ENCODE measurements at places on chromosomes 11 and 22.

GRCh38 chr11:108364159-108364558, 103.2 kb downstream of the C11orf65 start:
- DNase-seq = no peak

GRCh38 chr22:24025475-24025874, 14.4 kb downstream of the CABIN1 start:
- DNase-seq = no peak

DNA sequence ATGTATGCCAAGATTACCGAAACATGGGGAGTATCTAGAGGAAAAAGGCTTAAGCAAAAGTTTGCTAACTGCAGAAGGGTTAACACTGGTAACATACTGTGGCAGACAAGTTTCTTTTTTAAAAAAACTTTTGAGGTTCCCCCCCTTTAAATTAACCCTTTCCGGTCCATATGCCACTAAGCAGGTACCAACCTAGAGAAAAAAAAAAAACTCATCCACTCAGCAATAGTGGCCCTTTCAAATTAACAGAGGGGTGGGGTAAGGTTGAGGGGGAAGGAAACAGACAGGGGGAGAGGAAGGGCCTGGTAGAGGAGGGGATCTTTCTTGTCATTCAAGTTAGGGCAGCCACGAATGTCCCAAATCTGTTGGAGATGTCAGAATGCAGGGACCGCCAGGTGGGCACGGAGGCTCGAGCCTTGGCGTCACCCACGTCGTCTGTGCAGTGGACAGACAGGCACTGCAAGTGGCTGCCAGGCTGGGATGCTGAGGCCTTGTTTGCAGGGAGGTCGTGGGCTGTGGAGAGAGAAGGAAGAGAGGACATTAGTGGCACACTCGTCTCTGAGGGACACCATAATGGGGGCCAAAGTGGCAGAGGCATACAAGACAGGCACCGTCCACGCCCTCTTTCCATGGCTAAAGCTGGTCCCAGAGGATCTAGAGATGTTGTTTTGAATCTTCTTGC, 50.8 kb downstream of the MN1 start:
- no peak for DNase-seq

- no peak for DNase-seq
Measured at GRCh38 chr11:4060182-4060923, 34.2 kb upstream of the RRM1 start.

DNA sequence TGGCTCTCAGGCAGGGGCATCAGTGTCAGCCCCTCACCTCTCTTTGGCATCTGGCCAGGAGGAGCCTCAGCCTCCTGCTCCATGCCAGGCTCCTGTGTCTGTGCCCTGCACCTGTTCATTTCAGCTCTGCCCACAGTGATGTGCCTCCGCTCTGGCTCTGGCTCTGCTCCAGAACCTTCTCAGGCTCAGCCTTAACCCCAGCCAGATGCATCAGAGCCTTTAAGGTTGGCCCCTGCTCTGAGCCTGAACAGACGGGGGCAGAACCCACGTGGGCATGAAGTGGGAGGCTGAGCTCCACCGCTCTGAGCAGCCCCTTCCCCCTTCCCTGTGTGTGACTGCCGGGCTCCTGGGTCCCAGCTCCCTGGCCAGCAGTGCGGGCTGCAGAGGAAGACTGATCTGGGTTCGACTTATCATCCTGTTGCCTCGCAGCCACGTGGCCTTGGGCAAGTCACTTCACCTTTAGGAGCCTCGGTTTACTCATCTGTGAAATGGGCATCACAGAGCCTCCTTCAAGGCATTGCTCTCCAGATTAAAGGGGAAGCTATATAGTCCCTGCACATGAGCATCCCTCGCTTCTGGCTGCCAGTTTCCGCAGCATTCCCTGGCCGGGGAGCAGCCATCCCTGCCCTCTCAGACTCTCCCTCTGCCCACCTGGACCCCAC, 44.7 kb upstream of the RTL6 start:
- no peak for DNase-seq

DNA sequence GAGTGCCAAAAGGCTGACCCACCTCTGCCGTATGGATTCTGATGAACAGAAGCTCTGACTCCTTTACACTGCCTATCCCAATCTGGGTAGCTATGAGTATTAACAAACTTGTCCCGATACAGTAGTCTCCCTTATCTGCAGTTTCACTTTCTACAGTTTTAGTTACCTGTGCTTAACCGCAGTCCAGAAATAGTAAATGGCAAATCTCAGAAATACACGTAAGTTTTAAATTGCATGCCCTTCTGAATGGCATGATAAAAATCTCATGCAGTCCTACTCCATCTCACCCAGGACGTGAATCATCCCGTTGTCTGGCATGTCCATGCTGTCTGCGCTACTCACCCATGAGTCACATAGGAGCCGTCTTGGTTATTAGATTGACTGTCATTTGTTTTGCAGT, 68.8 kb downstream of the SNX19 start:
- DNase-seq = no peak

- DNase-seq = no peak
Measured at GRCh38 chr22:24379536-24379935, 47.9 kb upstream of the ADORA2A start.

DNA sequence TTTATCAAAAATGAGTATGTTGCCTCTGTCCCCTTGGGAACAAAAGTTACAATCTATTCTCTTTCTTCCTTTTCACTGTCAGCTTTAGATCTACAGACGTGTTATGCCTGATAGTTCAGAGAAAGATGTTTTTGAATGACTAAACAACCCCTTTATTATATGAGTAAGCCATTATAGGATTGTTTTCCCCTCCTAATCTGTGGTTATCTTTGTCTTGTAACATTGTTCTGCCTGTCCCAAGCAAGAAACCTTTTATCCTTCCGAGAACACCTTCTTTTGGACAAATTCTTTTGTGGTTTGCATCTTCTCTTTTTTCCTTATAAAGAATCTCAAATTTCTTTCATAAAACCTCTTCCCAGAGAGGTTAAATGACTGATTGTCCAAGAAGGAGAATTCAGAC, 208.4 kb downstream of the DDX10 start:
- DNase-seq = no peak

GRCh38 chr11:118572981-118573550, 857 bp downstream of the ARCN1 start:
- DNase-seq = no peak

DNA sequence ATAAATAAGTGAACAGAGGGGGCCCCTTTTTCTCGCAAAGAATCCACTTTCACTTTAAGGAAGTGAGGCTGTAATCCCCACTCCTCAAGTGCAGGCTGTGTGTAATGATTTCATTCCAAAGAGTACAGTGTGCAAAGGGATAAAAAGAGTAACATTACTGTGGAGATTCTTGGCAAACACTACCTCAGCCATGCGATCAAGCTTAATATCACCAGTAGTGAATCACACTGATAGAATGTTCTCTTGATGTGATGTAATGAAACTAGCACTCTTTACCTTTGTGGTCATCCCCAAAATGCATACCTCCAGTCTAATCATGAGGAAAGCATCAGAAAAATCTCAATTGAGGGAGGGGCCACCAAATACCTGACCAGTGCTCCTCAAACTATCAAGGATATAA, 246.1 kb upstream of the CHORDC1 start:
- DNase-seq = no peak

DNA sequence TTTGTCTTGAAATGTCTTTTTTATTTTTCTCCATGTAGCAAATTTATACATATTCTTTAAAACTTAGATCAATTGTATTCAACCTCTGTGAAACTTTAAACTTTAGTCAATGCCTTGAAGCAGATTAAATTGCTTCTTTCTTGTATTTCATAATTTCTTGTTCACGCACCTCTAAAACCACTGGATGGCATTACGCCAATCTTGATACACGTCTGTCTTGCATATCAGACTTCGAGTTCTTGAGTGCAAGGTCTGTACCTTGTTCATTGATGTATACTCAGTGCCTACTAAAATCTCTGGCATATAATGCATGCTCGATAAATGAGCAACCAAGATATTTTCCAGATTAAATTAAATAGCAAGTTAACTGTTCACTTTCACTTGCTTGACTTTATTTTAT, 236.8 kb downstream of the CASP12 start:
- DNase-seq = no peak

DNA sequence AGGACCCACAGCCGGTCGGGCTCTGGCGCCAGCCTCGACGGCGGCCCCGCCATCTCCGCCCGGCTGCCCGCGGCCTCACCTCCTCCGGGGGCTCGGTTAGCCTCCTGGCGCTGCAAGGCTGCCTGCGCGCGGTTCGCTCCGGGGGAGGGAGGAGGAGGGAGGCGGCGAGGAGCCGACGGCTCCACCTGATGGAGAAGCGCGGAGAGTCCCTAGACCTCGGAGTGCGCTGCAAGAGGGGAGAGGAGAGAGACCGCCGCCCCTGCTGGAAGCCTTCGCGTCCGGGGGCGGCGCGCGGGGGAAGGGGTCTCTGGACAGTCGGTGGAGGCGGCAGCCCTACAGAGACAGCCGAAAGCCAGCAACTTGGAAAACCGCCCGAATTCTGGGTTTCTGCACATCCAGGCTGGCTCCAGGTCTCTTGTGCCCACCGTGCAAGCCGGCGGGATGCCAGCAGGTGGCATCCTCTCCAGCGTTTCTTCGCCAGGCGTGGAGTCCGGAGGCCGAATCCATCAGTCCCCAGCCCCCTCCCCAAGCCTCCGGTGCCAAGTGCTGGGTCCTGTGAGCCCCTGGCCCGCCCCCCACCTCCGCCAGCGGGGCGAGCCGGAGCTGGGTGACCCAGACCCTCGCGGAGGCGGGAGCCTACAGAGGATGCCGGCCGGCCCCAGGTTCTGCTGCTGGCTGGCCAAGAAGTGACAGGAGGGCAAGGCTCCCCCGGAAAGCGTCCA, 2.9 kb upstream of the KIRREL3 start:
- no peak for DNase-seq

DNA sequence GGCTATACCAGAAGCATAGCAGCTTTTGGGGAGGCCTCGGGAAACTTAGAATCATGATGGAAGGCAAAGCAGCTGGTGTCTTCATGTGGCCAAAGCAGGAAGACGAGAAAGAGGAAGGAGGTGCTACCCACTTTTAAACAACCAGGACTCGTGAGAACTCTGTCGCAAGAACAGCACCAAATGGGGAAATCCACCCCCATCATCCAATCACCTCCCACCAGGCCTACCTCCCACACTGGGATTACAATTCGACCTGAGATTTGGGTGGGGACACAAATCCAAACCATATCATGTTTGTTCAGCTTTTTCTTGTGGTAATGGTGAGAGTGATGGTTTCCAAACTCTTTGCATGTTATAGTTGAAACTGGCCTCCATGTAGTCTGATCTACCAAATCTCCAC, 32.5 kb upstream of the OR10D3 start:
- no peak for DNase-seq

DNA sequence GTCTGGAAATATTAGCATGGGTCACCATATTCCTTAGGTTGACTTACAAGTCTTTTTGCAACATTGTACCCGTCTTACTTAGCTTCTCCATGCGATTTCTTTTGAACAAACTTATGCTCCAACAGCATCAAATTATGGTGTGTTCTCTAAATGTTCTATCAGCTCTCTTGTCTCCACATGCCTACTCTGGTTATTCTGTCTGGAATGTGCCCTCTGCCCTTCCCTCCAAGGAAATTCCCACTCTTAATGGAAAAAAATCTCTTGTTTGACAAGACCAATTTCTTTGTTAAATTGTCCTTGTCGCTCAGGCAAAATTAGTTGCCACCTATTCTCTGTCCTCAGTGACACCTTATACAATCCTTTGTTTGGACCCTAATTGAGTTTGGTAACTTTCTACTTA, 522.8 kb upstream of the LUZP2 start:
- no peak for DNase-seq

DNA sequence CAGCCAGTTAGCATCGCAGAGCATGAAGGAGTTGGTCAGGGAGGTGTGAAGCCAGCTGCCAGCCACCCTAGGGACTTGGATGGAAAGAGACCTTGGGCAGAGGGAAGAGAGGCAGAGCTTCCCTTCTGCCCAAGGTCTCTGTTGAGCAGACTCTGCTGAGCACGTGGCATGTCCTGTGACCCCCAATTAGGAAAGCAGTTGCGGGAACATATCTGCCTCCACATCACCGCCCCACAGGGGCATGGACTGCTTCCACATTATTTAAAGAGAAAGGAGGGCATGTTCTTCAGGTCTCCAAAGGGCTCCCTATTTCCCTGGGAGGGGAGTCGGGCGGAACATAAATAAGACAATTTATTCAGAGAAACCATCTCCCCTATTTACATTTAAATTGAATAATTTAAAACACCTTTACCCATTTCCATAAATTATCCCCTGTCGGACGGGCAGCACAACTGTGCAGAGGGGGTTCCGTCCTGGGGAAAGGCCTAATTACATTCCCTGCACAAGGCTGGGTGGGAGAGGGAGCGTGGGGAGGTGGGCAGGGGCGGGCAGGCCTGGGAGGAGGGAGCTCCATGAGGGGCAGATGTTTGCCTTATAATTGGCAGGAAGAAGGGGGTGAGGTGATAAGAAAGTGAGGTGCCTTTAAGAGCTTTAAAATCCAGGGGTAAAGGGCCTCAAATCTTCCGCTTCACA, 88.8 kb upstream of the THY1 start:
- DNase-seq = no peak

DNA sequence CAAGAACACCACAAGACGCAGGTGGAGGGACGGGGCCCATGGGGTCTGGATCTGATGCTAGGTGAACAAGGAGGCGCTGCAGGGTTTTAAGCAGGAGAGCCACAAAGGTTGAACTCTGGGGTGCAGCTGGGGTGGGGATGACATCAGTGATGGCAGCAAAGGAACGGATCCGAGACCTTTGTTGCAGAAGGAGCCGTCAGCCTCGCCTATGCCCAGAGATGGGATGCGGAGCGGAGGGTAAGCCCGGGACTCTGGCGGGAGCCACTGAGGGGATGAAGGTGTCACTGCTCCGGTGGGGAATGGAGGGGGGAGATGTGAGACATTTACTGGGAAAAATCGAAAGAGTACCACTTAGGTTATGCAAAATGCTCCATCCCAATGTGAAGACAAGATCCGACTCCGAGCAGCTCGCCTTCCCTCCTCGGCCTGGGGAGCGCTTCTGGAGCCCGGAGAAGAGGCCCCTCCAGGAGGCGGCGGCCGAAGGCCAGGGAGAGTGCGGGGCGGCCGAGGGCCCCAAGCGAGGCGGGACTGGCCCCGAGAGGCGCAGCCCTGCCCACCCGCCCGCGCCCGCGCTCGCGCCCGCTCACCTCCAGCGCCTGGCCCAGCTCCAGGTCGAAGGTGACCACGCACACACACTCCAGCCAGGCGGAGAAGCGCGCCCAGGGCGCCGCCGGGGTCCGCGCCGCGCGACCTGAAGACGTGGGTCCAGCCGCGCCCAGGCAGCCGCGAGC, 422 bp downstream of the DENND6B start:
- DNase-seq = no peak

- DNase-seq = no peak
Measured at GRCh38 chr11:57905439-57905838, 118.2 kb upstream of the OR9Q1 start.
